ENCODE measurements at places on chromosomes 2 and 18. TPM values are rescaled to one million over a fixed set of nuclear protein-coding genes. Genes with fewer than 3 reads are reported as not detected.
A peak's percentile ranks its signal among the peaks of the same experiment; 100 is the strongest.

DNA sequence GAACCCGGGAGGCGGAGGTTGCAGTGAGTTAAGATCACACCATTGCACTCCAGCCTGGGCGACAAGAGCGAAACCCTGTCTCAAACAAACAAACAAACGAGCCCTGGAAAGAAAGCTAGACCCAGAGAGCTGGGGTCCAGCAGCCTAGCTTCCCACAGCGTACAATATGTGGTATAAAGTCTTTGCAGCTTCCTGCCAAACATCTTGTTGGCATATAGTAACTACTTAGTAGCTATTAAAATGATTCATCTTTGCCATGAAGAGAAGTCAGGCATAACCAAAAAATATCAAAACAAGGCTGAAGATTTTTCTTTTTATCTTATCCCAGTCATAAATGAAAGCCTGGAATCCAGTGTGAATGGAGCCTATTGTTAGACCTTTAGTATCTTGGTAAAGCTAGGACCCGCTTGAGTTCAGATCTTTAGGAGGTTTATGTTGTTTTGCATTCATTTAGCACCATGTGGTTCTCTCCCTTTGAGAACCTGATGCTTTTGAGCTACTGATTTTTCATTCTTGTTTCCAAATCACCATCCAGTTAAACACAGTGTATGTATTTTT, 139.7 kb upstream of the NOSTRIN start:
- DNase-seq = no peak

DNA sequence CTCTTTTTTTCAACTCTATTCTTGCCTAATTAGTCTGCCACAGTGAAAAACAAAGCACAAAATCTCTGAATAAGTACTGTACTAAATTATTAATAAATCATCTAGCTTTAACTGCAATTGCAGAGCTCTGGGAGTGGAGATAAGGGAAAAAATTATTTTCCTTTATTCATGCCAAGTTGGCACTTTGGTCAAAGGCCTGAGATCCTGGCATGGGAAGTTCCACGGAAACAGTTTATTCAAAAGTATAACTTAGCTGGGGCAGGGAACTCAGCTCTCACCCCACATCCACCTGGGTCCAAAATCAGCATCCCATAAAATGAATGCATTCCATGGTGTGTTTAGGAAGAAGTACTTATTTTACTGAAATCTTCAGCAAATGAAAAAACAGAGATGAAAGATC, 185.2 kb upstream of the APCDD1 start:
- DNase-seq = no peak

DNA sequence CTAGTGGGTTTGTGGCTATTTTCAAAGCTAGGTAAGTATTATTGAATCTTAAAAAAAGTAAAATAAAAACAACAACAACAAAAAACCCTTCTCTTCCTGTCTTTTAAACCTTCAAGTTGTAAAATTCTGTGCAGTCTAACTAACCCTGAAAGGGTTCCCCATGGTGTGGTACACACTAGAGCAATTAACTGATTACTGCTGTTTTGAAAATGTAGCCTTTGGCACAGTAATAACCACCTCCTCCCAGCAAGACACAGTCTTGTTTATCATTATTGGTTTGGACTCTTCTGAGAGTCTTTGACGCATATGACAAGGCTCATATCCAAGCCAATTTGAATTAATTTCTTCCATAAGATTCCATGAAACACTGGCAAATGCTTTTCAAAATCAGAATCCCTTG, 2184.6 kb upstream of the PIK3C3 start:
- DNase-seq = no peak

- no peak for DNase-seq
Measured at GRCh38 chr2:181697126-181697525, 16.8 kb upstream of the NEUROD1 start.

- DNase-seq = no peak
Measured at GRCh38 chr18:40210696-40211095, 1744.3 kb upstream of the PIK3C3 start.

DNA sequence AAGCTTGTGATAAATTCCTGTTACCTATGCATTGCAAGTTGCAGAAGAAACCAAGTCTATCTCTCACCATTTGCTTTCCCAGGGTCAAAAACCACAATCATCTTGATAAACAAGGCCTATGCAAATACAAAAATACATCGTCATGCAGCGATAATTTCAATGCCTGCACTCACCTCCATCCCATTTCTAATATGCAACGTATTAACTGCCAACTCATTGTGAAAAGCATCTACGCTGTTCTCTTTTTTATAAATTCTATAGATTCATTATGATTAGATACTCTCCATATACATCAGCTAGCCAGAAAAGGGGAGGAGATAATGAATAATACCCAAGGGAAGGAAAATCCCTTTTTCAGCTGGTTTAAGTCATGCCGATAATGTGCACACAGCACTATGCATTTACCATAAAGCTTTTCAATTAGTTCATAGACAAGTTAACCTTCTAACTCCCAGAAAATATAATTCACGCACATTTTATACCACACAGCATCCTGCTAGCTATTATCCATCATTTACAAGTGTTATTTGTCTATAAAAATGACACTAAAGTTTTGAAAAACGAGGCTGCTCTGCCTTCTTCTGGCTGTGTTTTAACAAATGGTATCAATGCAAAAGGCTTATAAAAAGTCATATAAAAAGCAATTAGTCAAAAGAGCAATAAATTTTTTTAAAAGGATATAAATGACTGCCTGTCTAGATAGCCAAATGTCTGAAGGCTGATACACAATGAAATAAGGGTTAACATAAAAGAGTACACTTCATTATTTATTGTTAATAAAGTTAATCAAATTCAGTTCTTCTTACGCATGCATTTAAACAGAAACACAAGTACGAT, 77.6 kb downstream of the AFF3 start:
- DNase-seq = peak; percentile 36

GRCh38 chr2:106847366-106847765, 38.6 kb downstream of the ST6GAL2 start:
- no peak for DNase-seq

The TUBA3D gene
- 0.33 TPM for polyA plus RNA-seq

DNA sequence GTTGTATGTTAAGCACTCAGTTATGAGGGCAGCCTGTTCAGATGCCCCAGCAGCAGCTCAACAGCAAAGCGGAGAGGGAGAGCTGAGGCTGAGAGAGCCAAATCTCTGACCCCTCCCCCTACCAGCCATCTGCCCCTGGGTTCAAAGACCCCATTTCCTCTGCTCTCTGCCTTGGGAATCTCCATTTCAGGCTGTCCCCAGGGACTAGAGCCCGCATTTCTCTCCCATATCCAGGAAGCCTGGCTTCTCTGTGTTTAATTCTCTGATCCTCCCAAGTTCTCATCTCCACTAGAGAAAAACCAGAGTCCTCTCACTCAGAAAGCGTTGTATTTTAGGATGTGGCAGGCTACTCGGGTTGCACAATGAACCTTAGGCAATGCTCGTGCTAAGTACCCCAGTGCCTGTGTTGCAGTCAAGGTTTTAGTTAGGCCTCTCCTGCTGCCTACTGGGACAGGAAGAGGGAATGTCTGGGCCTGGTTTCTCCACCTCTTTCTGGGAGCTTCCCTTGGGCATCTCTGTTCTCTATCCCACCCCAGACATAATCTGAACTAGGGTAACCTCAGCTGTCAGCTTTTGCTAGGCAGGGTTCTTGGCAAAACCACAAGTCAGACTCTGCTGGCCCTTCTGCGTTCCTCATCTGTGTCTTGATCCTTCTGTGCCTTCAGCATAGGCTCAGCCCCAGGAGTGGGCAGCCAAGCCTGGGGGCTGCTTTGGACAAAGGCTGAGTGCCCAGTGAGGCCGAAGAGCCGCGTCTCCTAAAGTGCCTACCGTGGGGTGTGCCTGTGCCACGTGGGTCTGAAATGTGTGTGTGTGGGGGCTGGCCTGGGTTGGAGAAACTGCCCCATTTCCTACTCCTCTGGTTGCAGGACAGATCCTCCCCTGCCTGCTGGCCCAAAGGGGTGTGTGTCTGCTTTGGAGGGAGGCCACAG, 96.8 kb downstream of the STPG4 start:
- DNase-seq = no peak

DNA sequence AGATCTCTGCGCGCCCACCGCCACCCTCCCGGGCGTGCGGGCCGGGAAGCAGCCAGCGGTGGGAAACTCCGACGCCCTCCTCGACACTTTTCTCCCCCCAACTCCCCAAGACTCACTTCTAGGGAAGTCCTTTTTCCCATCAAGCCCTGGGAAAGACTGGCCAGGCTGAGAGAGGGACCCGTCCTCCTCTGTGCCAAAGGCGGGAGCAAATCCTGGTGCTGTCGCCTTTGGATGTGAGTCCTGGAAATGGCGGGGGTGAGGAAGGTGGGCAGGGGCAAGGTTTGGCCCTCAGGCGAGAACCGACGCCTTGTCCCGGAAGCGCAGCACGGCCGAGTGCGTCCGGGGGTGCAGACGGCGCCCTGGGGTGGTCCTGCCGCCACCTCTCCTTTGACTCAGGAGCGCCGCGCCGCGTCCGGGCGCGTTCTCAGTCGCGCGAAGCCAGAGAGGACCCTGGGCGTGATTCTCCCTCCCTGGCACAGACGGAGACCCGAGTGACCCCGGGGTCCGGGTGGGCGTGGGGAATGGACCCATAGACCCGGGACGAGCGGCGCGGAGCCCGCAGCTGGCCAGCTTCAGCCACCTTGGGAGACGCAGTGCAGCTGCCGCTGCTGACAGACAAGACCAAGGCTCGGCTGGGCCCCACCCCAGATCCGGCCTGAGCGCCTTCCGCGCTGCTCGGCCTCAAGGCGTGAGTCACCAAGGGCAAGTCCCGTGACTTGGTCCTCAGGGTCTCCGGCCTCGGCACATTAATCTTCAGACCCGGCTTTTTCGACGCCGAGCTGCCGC, 3.5 kb upstream of the LBX2 start:
- DNase-seq = no peak

- DNase-seq = no peak
Measured at GRCh38 chr2:23695214-23695889, 231.6 kb downstream of the ATAD2B start.

GRCh38 chr2:163205589-163206254, 367.2 kb upstream of the KCNH7 start:
- DNase-seq = no peak

DNA sequence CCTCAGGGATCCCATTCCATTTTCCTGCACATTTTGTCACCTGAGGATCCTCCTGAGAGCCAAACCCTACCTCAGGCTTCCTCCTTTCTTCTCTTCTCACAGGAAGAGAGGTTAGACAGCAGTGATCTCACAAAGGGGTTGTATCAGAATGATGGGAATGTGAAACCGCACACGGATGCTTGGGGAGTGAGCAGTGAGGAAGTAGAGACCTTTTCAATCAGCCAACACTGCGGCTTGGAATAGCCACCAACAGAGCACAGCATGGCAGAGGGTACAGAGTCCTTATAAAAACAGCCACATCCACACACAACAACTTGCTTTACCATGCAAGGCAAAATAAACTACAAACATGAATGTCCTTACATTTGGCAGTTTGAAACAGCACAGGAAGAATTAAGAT, 8.7 kb downstream of the TMEM182 start:
- no peak for DNase-seq

DNA sequence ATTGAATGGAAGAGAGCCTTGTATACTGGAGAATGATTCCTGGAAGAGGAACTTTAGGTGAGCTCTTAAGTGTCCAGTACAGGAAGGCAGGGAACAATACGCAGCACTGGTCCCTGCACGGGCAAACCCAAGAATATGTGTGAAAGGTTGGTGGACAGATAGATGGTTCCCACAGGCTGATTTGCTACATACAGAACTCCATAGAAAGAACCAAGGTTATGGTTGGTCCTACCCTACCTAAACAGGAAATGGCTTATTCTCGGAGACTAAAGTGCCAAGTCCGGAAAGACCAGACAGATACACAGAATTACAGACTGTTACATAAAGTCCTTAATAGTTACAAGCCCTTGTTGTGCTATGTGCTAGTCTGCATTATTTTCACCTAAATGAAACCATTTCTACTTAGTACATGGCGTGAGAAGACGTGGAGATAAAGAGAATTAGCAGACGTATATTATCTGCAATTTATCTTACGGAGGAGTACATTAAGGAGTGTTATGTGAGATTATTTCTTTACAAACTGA, 1.2 kb downstream of the REV1 start:
- no peak for DNase-seq

DNA sequence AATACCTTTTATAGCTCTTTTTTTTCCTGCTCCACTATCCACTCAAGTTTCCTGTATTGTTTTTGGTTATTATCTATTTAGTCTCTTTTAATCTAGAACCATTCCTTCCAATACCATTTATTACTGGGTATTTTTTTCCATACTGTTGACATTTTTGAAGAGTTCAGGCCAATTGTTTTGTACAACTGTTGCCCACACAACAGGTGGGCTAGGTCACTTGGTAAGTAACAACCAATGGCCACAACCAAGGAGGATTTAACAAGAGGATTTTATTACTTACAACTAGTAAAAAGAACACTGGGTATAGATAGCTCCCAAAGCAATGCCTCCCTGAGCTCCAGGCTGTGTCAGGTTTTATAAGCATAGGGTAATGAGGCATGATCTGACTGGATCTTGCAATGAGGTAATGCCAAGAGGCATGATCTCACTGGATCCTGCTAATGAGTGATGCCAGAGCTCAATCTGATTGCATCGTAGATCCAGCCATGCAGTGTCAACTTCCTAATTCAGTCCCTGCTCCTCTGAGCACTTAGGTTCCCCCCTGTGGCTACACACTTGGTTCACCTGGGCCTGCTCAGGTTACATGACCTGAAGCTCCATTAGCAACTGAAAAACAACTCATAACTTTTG, 7.1 kb upstream of the CEP68 start:
- no peak for DNase-seq

DNA sequence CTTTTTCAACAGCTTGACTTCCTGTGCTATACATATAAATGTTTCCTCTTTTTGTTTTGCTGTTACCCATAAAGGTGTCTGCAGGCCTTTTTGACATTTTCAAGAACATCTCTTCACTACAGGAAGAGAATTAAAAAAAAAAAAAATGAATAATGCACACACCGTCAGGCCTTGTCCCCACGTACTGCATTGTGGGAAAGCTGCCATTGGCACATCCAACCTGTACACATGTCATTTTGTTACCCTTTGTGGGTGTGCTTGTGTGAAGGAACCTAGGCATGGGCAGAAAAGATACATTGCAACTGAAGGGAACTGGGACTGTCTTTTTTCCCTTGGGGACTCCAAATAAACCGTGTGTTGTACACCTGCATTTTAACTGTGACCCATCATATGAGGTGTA, 16.8 kb upstream of the TMEM37 start:
- no peak for DNase-seq

- DNase-seq = no peak
Measured at GRCh38 chr2:46951290-46952064, 35.9 kb upstream of the MCFD2 start.

- no peak for DNase-seq
Measured at GRCh38 chr2:199973703-199974102, 18.3 kb downstream of the MAIP1 start.

GRCh38 chr2:188244383-188244782, 47.3 kb upstream of the GULP1 start:
- DNase-seq = no peak

- DNase-seq = no peak
Measured at GRCh38 chr2:219168932-219169331, 897 bp downstream of the SLC23A3 start.

Measured in renal cortex interstitium (tissue), 15 donors.